Endothelial cell (in vitro differentiated cells): ENCODE measurements at places on chromosomes 5 and 9.

DNA sequence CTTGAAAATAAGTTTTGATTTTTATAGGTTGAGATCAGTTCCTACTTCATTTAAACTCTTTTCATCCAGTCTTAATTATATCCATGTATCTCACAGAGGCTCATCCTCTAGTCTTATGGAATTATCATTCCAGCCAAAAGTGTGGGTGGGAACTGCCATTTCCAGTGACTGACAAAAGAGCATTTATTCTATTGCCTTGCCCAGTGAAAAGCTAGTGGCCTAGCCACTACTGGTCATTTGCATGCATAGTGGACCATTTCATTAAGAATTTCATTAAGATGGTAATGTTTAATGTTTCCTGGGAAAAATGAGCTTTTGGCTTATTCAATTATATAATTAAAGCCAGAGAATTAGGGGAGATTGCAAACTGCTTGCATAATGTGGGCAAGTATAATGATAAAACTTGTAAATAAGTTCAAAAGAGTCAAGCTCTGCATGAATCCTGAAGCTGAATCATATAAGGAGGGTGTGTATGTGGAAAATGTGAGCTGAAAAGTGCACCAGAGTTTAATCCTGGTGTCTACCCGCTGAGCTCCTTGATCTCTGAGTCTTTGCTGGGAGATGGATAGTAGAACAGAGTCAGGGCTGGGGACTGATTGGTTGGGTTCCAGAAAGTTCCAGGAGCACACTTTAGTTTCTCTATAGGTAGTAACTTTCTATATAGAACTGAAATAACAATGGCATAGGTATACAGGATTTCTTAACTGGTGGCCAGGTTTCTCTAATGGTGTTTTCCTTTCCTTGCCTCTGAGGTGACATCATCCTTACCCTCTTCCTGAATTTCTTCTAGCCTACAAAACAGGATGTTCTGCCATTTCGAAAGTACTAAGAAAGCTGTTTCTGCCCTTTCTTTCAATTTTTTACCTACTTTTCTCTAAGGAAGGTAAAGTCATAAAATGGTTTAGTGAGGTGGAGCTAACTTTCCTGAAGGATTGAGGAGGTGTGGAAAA lies 78.5 kb downstream of the KIF4B start:
- DNase-seq: no peak

DNA sequence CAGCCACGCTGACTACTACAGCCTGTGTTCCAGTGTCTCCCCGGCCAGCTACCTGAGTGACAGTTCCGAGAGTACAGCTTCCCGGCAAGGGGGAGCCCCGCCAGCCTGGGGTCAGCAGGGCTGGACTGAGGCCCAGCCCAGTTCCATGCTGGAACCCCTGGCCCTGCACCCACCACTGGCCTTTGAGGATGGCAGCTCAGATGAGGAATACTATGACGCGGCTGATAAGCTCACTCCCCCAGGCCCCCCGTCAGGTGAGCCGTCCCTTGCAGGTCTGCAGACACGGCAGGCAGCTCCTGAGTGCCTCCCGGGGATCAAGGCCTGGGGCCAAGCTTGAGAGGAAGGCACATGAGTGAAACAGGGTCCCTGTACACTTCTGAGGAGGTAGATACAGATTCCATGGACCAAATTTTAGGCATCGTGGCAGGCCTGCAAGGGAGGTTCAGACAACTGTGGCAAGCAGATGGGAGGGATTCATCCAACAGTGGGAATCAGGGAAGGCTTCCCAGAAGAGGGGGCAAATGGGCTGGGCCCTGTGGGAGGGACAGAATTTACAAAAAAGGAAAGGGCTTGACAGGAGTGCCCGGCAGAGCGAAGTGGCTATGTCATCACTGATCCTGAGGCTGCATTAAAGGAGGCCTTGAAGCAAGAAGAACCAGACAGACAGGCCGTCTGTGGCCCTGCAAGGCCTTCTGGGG lies 12.8 kb upstream of the TRMT10B start:
- no peak for DNase-seq

- no peak for DNase-seq
Observed at GRCh38 chr5:53613061-53613460, 52.6 kb downstream of the NDUFS4 start.

- DNase-seq: no peak
Observed at GRCh38 chr5:96687812-96688453, 25.8 kb downstream of the CAST start.

GRCh38 chr5:159341906-159342310 lies 11.6 kb upstream of the IL12B start:
- DNase-seq: no peak

GRCh38 chr5:43993634-43994351 lies 390.8 kb downstream of the NNT start:
- DNase-seq: no peak

- DNase-seq: no peak
Observed at GRCh38 chr9:127366594-127366993, 30.4 kb upstream of the SLC2A8 start.
